AG08395 (cell line): ENCODE measurements at places on chromosomes 11 and 22.

DNA sequence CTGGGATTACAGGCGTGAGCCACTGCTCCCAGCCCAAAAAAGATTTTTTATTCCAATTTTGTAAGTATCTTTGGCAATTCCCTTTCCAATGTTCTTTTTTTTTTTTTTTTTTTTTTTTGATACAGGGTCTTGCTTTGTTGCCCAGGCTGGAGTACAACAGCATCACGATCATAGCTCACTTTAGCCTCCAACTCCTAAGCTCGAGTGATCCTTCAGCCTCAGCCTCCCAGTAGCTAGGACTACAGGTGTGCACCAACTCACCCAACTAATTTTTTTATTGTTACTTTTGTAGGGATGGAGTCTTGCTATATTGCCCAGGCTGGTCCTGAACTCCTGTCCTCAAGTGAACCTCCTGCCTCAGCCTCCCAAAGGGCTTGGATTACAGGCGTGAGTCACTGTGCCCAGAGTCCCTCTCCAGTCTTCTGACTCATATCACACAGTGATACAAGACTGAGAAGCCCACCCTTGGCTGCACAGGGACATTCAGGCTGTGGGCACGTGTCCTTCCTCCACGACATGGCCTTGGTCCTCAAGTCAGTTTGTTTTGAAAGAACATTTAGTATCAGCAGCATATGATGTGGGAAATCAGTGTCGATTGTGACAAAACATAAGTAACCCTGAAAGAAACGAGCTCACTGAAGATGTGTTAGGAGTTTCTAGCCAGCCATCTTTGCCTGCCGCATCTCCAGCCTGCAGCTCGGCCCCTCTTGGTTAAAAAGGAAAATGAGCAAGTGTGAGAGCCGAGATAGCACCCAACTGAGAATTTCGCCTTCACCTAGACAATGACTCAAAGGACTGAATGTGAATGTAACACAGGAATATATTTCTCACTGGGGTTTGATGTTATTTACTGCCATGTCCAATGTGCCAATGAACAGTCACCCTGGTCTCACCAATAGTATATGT is 175.5 kb downstream of the MN1 start:
- no peak for DNase-seq

DNA sequence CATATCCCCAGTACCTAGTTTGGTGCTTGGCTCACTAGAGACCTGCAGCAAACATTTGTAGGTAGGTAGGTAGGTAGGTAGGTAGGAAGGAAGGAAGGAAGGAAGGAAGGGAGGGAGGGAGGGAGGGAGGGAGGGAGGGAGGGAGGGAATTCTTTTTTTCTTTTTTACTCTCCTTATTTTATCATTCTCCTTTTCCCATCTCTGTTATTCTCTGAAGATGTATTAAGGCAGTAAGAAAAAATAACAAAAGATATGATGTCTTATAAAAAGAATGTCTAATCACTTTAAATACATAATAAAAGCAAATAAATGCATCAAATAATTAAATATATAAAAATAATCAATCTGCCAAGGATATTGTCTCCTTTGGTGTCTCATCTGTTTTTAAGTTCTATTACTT is 28.4 kb downstream of the VSIG10L2 start:
- DNase-seq = no peak

GRCh38 chr11:68038718-68039525 is at the start of gene TCIRG1:
Gene TCIRG1 (plus strand): TSS chr11:68039025. CDS start chr11:68041272, 2,247 bp downstream.
- peak; percentile 95 for DNase-seq

GRCh38 chr11:45771193-45771565 is 33.8 kb upstream of the SLC35C1 start:
- peak; percentile 69 for DNase-seq

GRCh38 chr22:48680601-48681000 is 1147.1 kb downstream of the BRD1 start:
- no peak for DNase-seq

DNA sequence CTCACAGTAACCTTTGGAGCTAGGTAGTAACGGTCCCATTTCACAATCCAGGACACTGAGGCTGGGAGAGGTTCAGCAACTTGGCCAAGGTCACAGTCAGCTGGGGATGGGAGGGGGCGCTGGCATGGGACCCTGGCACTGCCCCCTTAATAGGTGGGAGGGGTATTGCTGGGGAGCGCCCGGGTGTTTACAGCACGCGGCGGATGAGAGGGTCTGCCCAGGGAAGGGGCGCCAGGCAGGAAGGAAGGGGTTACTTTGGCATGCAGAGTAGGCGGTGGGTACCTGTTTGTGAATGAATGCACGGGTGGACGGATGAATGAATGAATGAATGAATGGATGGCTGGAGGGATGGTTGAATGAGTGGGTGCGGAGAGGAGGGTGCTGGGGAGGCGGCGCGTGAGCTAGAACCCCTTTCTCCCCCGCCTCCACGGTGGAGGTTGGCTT is 628 bp upstream of the FLRT1 start:
- no peak for DNase-seq

- peak; percentile 9 for DNase-seq
Observed at GRCh38 chr22:20116376-20116950, 559 bp downstream of the RANBP1 start.

GRCh38 chr22:49713003-49713402 is 114.7 kb downstream of the BRD1 start:
- no peak for DNase-seq

DNA sequence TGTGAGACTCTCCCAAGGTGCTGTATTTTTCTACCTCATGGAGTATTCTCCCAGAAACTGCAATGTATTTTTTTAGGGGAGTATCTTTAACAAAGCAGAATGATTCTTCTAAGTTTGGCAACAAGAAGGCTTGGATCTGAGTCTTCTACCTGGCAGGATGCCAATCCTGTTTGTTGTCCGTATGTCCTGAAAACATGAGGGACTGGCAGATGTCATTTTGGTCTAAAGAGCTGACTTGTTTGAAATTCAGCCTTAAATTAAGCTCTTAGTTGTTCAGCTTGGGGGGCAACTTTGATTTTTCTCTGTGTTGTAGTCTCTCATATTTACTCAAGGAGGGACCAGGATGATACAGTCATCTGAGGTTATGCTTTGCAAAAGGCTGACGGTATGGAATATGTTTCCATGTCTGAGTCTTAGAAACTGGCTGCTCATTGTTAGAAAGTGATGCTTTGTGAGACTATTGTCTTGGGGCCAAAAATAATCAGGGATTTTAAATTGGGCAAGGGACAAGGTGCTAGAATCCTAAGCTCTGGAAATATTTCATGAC is 9.3 kb downstream of the MRPL16 start:
- no peak for DNase-seq

DNA sequence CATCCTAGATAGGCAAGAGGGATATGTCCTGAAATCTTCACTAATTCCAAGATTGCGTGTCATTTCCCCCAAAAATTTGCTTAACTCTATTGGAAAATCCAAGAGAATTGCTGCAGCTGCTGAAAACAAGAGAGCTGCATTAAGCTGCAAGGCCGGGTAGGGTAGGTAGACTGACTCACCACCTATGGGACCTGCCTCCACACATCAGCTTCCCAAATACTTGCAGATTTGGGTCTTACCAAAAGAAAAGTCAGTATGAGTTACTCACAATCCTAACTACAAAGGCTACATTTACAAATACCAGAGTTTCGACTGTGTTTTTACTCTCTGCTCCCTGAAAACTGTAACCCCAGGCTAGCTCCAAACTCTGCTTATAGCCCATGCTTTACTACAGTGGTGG is 142.5 kb upstream of the TEAD1 start:
- DNase-seq = no peak

DNA sequence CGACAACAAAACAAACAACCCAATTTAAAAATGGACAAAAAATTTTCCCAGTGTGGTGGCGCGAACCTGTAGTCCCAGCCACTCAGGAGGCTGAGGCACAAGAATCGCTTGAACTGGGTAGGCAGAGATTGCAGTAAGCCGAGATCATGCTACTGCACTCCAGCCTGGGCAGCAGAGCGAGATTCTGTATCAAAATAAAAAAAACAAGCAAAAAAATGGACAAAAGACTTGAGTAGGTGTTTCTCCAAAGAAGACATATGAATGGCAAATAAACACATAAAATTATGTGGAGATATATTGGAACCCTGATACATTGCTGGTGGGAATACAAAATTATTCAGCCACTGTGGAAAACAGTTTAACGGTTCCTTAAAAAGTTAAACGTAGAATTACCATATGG is 27.4 kb upstream of the MAPK1 start:
- DNase-seq = no peak

- no peak for DNase-seq
Observed at GRCh38 chr11:68773521-68774193, 22.3 kb upstream of the TESMIN start.

DNA sequence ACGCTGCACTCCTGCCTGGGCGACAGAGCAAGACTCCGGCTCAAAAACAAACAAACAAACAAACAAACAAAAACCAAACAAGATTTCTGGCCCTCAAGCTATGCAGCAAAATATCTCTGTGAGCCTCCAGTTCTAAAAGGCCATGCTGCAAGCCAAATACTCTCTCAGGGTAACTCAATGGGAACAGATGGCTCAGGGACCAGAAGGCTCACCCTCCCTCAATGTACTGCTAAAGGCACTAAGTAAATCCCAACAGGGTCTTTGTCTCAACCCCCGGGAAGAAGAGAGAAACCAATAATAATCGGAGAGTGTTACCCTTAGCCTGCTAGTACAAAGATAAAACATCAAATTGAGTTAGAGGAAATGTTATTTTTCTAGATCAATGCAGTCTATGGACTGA is 119.7 kb upstream of the ZC3H12C start:
- no peak for DNase-seq

DNA sequence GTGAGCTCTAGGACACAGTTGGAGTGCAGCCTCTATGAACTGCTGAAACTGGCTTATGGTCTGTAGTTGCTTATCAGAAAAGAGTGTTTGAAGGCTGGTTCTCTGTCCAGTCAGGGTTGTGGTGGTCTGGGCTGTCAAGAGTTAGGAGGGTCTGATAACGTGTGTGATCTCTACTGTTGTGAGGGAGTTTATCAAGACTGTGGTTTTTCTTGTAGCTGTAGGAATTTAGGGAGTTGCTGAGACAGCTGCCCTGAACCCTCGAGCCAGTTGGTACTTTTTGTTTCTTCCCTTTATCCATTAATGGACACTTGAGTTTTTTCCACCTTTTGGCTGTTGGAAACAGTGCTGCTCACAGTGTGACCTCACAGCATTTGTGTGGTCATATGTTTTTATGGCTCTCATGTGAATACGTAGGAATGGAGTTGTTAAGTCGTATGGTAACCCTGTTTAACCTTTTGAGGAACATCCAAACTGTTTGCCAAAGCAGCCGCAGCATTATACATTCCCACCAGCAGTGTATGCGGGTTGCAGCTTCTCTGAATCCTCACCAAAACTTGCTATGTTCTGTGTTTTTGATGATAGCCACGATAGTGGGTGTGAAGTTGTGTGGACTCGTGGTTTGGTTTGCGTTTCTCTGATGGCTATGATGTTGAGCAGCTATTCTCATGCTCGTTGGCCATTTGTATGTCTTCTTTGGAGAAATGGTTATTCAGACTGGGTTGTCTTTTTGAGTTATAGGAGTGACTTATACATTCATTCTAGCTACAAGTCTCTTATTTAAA is 20.9 kb upstream of the DGCR8 start:
- DNase-seq = no peak

- DNase-seq = peak; percentile 77
Observed at GRCh38 chr11:128157423-128158298, 429.7 kb downstream of the ETS1 start.

DNA sequence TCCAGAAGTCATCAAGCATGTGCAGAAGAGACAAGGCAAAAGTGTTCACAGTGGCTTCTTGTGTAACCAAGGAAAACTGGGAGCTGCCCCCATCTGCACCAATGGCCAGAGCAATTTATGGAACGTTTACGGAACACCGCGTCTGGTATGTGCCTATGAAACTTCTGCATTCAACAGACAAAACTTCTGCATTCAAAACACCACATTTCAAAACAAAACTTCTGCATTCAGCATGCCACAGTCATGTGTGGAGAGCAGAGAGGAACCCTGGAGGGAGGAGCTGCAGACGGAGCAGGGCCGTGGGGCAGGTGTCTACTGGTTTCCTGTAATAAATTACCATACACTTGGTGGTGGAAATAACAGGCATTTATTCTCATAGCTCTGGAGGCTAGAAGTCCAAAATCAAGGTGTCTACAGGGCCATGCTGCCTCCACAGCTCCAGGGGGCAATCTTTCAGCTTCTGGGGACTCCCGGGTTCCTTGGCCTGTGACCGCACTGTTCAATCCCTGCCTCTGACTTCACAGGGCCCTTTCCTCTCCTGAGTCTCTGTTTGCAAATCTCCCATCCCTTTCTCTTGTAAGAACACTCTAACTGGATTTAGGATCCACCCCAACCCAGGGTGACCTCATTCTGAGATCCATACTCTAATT is 32.2 kb downstream of the RPL3 start:
- DNase-seq = no peak

DNA sequence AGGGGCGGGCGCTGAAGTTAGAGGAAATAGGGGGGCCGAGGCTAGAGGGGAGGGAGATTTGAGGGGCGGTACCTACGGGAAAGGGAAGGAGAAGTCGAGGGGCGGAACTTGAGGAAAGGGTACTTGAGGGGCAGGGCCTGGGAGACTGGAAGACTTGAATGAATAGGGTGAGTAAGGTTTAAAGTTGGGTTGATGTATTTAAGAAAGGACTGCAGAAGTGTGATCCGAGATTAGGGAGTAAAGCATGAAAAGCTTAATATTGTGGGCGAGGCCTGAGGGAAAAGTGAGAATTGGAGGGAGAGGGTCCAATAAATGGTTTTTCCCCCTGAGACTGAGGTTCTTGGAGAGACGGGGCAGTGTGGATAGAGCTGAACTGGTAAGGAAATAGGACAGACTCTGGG is 723 bp downstream of the HSCB start:
- DNase-seq = no peak

DNA sequence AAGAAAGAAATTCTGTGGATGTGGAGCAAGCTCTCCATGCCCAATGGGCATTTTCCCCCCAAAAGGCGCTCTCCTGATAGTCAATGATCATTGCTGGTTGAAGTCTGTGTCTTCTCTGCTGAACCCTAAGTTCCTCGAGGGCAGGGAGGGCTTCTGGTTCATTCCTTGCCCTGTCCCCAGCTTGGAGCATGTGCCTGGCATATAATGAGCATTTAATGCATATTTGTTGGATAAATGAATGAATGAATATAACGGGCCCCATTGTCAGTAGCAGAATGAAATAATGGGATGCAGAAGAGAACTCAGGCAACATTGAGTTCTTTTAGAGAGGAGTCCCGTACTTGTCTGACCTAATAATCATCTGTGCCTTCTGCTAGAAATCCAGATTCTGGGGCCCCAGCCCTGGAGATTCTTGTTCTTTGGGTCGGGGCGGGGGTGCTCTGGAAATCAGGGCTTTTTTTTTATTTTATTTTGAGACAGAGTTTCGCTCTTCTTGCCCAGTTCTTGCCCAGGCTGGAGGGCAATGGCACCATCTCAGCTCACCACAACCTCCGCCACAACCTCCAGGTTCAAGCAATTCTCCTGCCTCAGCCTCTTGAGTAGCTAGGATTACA is 64.4 kb downstream of the CD82 start:
- no peak for DNase-seq

- no peak for DNase-seq
Observed at GRCh38 chr22:32333769-32334659, 23.7 kb upstream of the RFPL3 start.

DNA sequence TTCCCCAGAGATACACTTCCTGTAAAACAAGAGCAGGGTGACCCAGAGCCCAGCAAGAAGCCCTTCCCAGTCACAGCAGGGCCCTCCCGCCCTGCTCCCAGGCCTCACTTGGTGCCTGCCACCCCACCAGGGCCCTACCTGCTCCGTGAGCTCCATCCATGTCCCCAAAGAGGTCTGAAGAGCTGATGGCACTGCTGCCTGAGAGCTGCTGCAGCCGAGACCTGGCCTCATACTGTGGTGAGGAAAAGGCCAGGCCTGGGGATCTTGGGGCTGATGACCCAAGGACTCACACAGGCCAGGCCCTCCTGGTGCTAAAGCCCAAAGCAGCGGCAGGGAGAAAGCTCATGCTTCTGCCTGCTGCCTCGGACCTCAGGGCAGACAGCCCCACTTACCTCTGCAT is 10.3 kb downstream of the ARFGAP2 start:
- DNase-seq = no peak
